ENCODE measurements at places on chromosomes 7 and 10.

DNA sequence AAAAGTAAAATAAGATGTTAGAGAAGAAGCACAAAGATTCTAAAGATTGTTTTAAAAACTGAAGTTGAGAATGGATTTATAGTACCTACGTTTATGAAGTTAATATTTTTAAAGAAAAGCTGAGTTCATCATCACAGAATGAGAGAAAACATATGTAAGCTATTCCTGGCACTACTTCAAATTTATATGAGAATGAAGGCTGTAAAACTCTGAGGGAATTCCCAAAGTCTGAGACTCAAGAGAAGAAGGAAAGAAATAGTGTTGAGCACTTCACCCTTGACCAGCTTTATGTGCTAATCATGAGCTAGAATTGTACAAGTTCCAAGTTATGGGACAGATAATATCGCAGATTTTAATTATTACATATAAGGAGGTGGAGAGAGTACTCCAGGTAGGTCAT is 323.7 kb upstream of the GNAI1 start:
- DNase-seq: no peak

- no peak for DNase-seq
Observed at GRCh38 chr7:93913197-93913596, 6.8 kb downstream of the GNGT1 start.

DNA sequence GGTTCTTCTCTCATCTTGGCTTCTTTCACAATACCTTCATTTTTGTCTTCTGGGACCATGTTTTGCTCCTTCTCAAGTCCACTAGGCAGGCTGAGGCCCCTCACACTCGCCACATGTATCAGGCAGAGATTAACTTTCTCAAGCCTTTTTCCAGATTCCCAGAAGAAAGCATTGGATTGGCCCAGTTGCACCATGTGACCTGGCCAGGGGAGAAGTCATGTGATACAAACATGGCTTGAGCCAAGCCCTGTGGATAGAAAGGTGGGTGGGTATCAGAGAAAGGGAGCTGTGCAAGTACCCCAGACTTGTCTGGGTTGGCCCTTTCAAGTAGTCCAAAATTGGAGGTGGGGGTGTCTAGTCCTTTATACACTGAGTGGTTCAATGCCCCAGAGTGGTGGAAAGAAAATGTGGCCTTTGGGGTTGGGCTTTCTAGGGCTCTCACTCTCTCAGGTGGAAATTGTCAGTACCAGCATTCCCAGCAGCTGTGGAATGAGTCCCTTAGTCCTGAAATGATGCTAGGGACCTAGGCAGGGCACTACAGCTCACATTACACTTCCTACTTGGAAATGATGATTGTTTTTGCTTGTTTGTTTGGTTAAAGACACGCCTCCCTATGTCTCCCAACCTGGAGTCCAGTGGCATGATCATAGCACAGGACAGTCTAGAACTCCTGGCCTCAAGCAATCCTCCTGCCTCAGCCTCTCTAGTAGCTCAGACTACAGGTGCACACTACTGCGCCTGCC is 36.9 kb upstream of the C10orf67 start:
- no peak for DNase-seq

- DNase-seq: no peak
Observed at GRCh38 chr10:12225444-12225843, 29.5 kb downstream of the CDC123 start.

GRCh38 chr7:150935149-150935548 is 43.0 kb downstream of the KCNH2 start:
- no peak for DNase-seq

- DNase-seq: no peak
Observed at GRCh38 chr10:71590781-71591350, 128.7 kb downstream of the C10orf105 start.

GRCh38 chr10:114856544-114857287 is 35.1 kb downstream of the FHIP2A start:
- DNase-seq: no peak

DNA sequence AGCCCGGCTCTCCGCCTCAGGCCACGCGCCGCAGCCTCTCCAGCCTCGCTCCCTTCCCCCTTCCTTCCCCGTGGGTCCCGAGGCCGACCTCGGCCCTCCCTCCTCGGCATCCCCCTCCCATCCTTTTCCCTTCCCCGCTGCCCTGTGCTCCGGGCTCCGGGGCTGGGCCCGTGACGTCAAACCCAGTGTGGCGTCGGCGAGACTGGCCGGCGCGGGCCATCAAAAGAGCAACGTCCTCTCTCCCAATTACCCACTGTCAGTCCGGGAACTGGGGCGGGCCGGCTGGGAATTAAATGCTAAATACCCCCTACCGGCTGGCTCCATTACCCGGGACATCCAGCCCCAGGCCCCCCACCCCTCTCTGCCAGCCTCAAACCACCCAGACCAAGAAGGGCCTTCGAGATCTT is 2.6 kb upstream of the GATA3 start:
- DNase-seq: no peak

DNA sequence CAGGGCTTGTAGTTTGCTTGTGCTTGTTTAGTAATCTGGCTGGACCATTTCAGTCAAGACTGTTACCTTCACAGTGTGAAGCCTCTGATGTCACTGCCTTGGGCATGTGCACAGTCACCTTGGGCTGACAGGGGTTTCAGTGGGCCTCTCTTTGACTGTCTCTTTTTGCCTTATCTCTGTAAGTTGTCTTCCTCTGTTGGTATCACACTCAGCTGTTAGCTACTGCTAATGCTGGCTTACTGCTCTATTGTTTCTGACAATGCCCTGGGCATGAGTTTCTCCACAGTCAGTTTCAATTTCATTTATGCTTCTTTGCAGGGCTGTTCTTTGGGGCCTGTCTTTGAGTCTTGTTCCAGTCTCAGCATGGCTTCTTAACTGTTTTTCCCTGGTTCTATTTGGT is 201.9 kb upstream of the SHH start:
- no peak for DNase-seq

- DNase-seq: no peak
Observed at GRCh38 chr7:128404886-128405470, 4.8 kb downstream of the IMPDH1 start.

DNA sequence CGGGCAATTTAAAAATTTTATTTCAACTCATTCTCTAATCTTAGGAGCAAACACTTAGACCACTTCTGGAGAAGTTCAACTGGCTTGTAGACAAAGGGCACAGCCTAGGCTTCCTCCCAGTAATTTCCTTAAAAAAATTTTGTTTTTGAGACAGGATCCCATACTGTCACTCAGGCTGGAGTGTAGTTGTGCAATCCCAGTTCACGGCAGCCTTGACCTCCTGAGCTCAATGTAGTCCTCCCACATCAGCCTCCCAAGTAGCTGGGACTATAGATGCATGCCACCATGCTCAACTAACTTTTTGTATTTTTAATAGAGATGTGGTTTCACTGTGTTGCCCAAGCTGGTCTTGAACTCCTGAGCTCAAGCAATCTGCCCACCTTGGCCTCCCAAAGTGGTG is 38.4 kb downstream of the BAMBI start:
- no peak for DNase-seq

- DNase-seq: no peak
Observed at GRCh38 chr10:26544932-26545331, 106.8 kb downstream of the APBB1IP start.

DNA sequence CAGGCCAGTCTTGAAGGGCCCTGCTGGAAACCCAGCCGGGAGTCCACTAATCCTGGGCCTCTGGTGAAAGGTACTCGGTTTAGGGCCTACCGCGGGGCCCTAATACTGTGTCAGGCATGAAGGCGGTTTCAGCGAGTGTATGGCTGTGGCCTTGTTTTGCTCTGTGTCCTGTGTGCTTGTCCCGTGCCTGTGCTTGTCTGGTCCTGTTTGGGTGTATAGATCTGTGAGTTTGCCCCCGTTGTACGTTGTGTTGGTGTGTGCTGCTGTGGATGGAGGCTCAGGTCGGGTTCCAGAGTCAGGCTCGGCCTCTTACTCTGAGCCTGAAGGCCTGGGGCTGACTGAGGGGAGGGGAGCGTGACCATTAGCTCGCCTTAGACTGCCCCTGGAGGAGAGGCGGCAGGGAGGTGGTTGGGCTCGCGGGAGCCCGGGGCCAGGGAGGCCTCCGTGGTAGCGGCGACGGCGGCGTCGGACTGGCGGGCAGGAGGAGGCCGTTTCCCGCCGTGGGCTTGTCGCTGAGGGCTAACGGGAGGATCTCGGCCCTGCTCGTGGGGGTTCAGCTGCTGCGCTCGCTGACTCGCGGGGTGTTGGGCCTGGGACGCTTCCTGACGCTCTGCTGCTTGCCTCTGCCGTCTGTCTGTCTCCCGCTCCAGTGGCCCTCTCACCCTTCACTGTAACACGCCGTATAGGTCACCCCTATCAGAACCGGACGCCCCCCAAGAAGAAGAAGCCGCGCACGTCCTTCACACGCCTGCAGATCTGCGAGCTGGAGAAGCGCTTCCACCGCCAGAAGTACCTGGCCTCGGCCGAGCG is 2.6 kb downstream of the TLX1 start:
- no peak for DNase-seq

DNA sequence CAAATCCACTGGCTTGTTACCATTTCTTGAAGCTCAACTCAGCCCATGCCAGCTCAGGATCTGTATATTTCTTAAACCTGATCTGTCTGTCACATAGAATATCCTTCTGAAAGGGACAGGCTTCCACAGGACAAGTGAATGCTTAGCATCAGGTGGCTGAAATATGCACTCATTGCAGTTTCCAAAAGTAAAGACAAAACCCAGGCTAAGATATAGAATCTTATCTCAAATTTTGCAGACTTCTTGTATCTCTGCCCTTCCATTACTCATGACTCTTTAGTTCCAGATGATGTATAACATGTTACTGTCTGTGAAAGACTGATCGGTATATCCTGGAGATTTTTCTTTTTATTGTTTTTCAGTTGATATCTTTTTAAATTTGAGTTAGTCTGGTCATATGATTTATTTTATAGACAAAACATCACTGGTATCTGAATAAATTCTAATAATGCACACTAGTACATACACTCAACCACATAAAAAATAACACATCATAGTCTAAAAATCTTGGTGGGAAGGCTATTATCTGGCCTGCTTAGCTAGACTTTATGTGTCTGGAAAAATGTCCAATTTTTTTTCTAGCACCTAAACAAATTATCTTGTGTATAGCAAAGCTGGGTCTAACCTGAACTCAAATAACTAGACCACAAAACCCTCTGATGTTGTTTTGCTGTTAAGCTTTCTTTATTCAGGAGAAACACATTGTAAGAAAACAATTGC is 182.6 kb downstream of the ADAM12 start:
- no peak for DNase-seq

- no peak for DNase-seq
Observed at GRCh38 chr10:23326544-23327307, 17.9 kb downstream of the C10orf67 start.

- no peak for DNase-seq
Observed at GRCh38 chr10:121460733-121461132, 137.5 kb downstream of the FGFR2 start.

GRCh38 chr7:134108802-134109201 is 18.3 kb upstream of the LRGUK start:
- DNase-seq: no peak

DNA sequence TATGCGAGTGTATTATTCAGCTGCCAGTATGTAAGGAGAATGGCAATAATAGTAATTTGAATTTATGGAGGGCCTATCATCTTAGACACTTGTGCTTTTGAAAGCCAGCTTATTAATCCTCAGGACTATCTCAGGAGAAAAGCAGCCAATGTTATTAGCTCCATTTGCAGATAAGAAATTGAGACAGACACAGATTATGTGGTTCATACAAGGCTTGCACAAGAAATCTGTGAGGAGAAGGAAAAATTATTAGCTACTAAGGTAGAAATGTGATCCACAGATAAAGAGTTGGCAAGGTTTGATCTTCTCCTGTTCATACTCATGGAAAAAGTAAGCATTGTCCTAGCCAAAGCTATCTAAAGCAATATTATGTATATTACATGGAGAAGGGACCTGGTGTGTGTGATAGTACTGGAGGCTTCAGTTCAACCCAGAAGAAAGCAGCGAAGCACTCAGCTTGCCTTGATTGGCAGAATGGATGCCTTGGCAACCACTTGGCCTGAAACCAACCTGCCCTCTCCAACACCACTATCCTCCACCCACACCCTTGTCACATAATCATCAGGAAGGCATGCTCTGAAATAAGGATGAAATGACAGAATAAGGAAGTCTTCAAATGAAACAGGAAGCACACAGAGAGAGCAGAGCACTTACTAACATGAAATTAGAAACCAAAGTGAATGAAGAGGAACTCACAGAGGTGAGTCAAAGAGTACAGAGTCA is 18.0 kb downstream of the MACC1 start:
- DNase-seq: no peak

DNA sequence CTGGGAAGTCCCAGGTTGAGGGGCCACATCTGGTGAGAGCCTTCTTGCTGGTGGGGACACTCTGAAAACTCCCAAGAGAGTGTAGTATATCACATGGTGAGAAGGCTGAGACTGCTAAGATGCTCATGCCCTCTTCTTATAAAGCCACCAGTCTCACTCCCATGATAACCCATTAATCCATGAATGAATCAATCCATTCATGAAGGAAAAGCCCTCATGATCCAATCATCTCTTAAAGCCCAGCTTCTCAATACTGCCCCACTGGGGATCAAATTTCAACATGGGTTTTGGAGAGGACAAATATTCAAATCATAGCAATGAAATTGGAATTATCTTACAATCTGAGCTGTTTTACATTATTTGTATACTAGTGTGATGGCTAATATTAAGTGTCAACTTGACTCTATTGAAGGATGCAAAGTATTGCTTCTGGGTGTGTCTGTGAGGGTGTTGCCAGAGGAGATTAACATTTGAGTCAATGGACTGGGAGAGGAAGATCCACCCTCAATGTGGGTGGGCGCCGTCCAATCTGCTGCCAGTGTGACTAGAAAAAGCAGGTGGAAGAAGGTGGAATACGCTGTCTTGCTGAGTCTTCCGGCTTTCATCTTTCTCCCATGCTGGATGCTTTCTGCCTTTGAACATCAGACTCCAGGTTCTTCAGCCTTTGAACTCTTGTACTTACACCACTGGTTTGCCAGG is 14.3 kb upstream of the UBE2D1 start:
- DNase-seq: no peak

GRCh38 chr10:116691635-116692034 is 50.7 kb downstream of the HSPA12A start:
- DNase-seq: no peak

DNA sequence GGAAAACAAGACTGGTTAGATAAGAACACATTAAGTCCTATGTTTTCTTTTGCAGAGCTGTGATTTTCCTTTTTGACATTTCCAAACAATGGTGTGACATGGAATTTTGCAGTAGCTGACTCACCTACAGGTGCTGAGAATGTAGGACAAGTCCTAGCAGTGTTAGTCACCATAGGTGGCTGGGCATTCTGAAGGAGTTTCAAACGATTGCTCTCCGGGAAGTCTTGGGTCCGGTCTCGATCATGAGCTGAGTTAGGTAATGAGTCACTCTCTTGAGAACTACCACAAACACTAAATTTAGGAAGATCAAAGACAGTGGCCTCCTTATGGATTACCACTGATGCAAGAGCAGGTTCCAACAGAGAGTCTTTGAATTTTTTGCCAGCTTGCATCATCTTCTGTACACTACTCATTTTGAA is 3.6 kb downstream of the FIGNL1 start:
- DNase-seq: no peak

DNA sequence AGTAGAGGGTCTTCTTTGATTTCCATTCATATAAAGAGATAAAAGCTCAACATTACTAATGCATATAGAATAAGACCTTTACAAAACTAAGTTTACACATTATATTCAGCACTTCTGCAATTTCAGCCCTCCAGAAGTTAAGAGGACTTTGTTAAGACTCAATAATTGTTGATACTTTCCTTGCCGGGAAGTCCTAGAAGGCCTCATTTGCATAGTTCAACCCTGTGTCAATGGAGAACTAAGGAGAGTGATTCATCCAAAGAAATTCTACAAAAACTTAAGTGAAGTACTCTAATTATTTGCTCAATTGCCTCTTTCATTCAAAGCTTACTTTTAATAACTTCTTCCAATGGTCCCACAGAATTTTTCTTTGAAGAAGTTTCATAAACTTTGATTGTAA is 1060.3 kb upstream of the CELF2 start:
- DNase-seq: no peak

All from natural killer cell treated with Interleukin-12 subunit alpha and Interleukin-12 subunit beta and Interleukin-15 and Interleukin-18, amount 100 ng/mL, for 72 hours (primary cell).